ENCODE measurements at places on chromosomes 3 and 15.

- no peak for DNase-seq
These were observed 288.9 kb upstream of the DPH6 start for GRCh38 chr15:35834866-35835265.

GRCh38 chr3:191593486-191593885 lies 132.5 kb downstream of the PYDC2 start:
- no peak for DNase-seq

DNA sequence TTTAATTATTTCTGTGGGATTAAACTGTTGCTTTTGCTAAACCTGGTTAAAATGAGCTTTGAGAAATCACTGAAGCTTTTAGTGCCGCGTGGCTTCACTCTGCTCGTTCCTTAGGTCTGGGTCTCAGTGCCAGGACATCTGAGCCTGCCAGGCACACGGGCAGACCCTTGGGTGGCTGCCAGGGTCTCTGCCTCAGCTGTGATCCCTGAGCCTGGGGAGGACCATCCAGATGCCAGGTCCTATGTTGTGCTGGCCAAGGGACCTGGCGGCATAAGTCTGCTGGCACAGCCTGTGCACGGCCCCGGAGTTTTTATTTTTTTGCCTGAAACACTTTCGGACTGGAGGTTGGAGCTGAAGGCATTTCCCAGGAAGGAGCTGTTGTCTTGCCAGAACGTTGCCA lies 328.1 kb downstream of the LRTM1 start:
- DNase-seq = no peak

DNA sequence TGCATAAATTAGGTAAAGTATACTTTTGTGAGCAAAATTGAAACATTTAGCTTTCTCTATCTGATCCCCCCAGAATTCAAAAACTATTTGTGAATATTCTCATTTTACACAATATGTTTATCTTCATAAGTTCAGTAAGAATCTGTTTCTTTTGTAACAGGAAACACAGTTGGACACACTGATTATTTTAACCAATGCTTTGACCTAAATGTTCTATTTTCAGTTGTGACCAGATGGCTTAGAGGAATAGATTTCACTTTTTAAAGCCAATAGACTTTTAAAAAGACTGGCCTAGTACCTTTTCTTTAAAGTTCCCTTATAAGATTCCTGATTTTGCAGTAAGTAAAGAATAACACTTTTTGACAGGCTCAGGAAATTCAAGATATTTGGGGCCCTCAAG lies 74.0 kb upstream of the STRIT1 start:
- no peak for DNase-seq

- DNase-seq = no peak
These were observed 47.7 kb upstream of the ATP2C1 start for GRCh38 chr3:130846181-130846580.

DNA sequence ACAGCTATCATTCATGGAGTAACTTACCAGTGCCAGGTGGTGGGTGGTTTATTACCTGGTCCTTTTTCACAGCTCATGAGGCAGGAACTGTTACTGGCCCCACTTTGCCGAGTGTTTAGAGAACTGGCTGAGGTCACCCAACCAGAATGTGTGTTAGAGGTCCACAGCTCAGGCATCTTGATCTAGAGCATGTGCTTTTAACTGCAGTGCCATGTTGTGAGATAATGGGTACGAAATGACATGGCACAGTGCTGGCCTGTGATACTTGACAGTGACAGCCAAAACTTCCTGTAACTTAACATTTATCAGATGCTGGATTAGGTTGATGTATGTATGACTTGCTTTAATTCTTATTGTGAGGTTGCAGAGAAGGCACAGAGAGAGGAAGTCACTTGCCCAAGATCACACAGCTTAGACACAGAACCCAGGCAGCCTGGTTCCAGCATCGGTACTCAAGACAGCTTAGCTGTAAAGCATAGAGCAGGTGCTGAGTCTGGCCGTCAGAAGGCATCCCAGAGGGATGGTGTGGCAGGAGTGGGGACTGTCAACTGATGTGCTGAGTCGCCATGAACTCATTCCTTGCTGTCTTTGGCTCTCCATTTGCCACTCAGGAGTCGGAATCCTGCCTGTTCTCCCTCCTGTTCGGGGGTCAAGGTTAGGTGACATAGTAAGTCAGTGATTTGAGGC lies 9.6 kb downstream of the MCM2 start:
- no peak for DNase-seq

GRCh38 chr15:46710401-46710960 lies 1006.8 kb upstream of the SEMA6D start:
- no peak for DNase-seq

- no peak for DNase-seq
These were observed 26.1 kb upstream of the ZNF280D start for GRCh38 chr15:56759450-56759845.

GRCh38 chr15:90607361-90607760 lies 77.6 kb downstream of the CRTC3 start:
- DNase-seq = no peak

GRCh38 chr3:163518065-163518464 lies 1560.2 kb downstream of the SI start:
- DNase-seq = no peak

GRCh38 chr3:29453284-29454001 lies 172.6 kb downstream of the RBMS3 start:
- no peak for DNase-seq

- no peak for DNase-seq
These were observed 73.0 kb downstream of the KLF13 start for GRCh38 chr15:31399544-31400171.

DNA sequence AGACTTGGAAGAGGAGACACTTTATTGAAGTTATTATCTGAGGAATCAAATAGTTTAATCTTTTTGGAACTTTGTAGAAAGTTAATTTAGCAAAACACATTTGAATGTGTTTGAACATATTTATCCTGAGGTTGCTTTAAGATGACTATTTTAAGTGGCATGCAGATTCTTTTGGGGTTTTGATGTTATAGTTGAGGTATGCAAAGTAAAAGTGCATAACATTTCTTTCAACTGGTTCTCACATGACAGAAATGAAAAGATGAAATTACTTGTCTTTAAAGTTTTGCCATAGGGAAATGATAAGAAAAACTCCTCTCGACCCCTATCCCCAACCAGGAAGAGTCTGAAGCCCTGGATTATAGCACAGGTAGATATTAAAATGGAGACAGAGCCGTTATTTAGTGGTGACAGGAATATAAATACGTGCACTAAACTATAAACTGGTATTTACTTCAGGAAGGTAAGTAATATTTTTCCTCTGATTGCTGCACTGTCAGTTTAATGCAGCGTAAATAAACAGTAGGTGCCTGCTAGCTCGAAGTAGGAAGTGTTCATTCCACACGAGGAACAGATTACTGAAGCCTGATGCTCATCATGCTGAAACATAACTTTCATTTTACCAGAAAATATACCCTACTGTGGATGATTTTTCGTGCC lies 15.1 kb upstream of the SATB1 start:
- DNase-seq = no peak

- no peak for DNase-seq
These were observed 256.2 kb downstream of the ZNF621 start for GRCh38 chr3:40780925-40781406.

DNA sequence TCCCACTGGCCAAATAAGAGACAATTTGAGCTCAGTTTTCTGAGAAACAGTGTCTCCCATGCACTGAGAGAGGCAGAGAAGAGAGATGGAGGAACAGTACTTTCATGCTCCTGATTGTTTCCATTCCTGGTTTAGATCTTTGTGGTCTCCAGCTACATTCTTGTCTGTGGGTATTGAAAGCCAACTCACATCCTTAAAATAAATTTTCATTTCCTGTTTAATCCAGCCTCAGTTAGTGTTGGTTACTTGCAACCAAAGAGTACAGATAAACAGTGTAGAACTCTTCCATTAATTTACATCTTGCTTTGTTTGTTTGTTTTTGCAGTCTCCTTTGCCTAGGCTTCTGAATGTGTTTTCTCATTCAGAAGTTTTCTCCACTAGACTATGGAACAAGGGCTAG lies 123.7 kb upstream of the CLSTN2 start:
- no peak for DNase-seq

DNA sequence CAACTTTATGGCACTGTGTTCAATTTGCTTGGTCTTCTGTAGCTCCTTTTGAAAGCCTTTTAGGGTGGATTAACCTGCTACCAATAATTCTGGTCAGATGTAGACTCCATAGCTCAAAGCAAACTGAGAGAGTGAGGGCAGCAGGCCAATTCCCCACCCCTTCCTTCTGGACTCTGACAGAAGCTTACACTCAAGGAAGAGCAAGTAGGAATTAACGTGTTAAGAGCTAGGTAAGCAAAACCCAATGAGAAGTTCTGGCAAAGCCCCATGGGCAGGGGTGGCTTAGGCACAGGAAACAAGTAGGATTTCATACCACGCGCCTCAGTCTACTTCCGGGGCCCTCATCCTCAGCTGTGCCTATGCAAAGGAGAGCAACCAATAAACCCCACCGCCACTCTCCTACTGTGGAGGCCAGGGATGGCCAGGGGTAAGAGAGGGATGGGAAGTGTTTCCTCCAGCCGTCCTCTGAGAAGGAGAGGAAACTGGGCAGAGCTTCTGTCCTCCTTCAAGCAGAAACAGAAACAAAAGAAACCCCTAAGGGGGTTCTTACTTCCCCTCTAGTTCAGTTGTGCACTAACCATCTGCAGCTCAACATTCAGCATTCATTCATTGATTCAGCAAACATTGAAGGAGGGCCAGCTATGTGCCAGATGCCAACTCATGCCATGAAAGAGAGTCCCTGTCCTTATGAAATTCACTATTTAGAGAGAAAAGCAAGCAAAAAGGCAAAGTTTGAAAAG lies 12.6 kb downstream of the CCR5 start:
- DNase-seq = no peak

DNA sequence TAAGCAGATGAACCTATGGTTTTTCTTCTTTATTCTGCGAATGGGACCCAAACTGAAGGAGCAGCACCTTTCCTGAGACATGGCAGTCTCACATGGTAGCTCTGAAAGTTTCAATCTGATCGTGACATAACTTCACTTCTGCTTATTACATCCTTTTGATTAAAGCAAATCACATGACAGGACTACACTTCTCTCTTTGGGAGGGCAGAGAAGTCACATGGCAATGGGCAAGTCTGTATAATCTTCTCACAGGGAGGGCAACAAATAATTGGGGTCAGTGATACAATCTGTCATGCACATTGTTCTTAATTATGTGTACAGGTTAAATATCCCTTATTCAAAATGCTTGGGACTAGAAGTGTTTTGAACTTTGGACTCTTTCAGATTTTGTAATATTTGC lies 21.6 kb downstream of the NCBP2 start:
- no peak for DNase-seq

GRCh38 chr15:59917504-59918157 lies 86.5 kb upstream of the FOXB1 start:
- DNase-seq = no peak

GRCh38 chr3:122030381-122031122 lies 8.5 kb upstream of the ILDR1 start:
- DNase-seq = no peak

DNA sequence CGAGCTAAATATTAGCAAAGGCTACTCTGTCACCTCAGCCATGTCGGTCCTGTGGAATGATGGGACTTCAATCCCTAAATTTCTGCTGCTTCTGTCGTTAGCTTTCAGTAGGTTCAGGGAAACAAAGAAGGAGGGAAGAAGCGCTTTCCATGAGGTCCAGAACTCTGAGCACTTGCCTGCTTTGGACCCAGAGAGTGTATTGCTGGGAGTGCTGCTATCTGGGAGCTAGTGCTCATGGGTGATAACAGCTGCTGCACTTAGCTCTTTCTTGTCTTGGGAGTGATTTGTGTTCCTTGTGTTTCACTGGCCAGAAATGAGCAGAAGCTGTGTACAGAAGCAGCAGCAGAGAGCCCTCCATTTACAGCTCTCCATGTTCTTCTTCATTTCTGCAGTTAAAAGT lies 369.8 kb downstream of the DIPK2A start:
- DNase-seq = no peak

- no peak for DNase-seq
These were observed 80.6 kb downstream of the CCR1 start for GRCh38 chr3:46127503-46127902.

Data from cortex of kidney (tissue), 1 donor.